ENCODE measurements at places on chromosomes 4 and X.

DNA sequence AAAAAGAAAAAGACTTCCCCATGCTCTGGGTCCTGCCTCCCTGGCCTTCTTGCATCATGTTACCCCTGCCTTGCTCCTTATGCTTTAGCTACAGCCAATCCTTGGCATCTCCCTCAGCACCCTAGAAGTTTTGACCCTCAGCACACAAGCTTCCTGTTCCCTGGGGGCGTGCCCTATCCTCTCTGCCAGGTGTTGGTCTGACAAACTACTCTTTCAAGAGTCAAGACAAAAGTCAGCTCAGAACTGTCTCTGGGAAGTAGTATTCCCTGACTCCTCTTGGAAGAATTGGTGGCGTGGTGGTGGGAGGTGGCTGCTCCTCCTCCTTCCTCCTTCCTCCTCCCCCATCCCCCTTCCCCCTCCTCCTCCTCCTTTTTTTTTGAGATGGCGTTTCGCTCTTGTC, 41.0 kb downstream of the PRPS1 start:
- no peak for DNase-seq

DNA sequence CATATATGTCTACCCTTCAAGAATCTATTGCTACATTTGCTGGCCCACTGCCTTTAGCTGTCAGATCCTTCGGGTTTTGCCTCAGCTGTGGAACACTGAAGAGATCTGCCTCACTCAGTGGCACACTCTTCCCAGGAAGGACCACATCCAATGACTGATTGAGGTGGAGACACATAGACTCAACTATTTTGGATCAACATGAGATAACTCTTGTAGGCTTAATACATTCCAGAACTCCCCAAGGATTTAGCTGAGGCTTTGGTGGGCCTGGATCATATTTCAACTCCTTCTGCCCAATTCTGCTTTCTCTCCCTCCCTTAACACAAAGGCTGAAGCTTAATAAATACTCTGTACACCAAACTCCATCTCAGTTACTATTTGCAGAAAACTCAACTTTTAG, 100.5 kb downstream of the CORIN start:
- DNase-seq, result no peak

- DNase-seq, result no peak
Observed at GRCh38 chr4:128528793-128529553, 241.4 kb upstream of the PGRMC2 start.

- DNase-seq, result no peak
Observed at GRCh38 chr4:142383800-142384470, 462.2 kb downstream of the INPP4B start.

GRCh38 chrX:154436374-154436982, 476 bp upstream of the GDI1 start:
- DNase-seq, result peak; percentile 90

GRCh38 chr4:30619679-30620078, 100.5 kb upstream of the PCDH7 start:
- DNase-seq, result no peak

DNA sequence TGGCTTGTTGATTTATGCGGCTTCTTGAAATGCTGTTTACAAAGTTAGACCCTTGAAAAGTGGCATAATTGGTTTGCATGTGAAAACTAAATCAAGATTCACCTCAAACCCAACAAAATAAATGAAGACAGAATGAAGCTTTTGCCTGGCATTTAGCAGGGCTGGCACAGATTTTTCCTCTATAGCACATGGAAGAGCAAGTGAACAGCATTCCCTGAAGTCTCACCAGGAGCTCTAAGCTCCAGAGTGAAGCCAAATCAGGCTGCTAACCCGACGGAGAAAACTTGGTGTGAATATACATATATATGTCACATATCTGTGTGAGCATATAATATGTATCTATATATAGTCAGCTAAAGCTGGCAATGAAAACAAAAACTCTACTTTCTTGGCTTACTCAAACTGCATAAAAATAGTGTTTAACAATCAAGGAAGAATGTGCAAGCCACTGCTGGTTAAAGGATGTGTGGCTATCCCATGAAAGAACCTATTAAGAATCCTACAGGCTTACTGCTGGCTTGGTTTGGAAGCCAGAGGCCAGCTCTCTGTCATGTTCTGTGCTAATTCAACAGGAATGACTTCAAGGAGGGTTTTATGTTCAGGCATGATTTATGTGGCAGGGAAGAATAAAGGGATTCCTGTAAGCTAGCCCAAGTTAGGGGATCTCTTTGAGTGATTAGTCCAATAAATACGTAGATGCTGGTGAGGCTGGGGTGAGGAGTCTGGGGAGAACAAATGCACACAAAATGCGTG, 69.9 kb downstream of the MFAP3L start:
- no peak for DNase-seq

DNA sequence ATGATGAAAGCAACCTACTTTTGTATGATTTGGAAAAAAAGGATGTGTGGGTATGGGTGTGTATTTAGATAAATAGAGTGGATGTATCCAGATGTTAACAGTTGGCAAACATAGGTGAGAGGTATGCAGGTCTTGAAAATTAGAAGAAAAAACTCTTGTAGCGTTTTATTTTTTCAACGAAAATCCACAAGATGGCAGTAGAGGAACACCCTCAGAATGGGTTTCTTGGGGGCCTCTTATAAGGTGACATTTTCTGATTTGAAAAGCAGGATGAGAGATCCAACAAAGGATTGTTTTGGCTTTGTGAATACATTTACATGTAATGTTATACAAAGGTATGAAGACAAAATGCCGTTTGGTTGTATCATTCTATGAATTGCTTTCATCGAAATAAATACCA, 68.3 kb downstream of the FMR1NB start:
- DNase-seq, result peak; percentile 18

GRCh38 chr4:154254999-154255398, 236.6 kb downstream of the DCHS2 start:
- DNase-seq, result no peak

DNA sequence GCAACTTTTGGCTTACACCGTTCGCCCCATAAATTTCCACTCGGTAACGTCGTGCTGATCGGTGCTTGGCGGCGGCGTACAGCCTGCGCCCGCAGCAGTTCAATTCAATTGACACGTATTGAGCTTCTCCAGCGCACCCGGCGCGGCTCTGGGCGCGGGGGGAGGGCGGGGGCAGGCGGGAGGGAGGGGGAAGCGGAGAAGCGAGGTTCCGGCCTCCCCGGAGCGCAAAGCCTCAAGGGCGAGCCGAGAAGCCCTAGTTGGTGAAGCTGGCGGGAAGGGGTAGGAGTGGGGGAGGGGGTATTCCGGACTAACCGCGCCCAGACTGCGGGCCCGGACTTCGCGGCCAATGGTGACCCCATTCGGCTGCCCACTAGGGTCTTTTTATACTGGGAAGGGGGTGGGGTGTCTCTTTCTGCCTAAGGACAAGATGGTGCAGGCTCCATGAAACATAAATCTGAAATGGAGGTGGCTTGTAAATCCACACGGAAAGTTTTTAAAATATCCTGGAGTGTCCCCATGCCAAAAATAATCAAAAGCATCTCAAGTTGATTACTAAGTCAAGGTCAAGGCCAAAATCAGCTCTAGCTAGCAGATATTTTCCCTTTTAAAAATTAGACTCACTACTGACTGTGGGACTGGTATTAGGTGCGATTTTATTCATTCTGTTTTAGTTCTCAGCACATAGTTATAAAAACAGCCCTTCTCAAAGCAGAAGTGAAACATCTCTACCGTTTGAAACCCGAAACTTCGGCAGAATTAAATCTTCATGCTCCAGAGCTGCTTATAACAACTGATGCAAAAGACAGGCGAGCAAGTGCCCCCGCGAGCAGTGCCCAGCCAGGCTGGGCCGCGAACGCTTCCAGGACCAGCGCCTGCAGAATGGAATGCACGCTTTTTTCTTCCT, 1.5 kb upstream of the BCOR start:
- peak; percentile 56 for DNase-seq

GRCh38 chrX:119375561-119375960, 23.6 kb upstream of the SLC25A43 start:
- no peak for DNase-seq

DNA sequence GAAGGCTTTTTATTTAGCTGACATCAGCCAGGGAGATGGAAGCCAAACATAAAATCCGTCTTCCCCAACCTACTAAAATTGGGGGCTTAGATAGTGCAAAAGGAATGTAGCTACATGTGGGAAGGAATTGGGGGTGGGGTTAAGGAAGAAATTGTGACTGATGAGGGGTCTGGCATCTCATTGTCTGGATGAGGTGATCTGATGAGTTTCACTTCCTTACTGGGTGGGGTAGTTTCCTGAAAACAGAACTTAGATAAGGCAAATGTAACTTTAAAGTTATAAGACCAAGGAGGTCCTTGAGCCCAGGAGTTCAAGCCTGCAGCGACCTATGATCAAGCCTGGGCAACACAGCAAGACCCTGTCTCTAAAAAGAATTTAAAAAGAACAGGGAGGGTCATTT, 105.5 kb upstream of the NEIL3 start:
- DNase-seq, result no peak

- no peak for DNase-seq
Observed at GRCh38 chr4:73376976-73377375, 27.1 kb upstream of the ALB start.

GRCh38 chrX:38278682-38279081, 48.6 kb downstream of the RPGR start:
- no peak for DNase-seq

GRCh38 chr4:77052352-77052751, 23.4 kb downstream of the CCNI start:
- peak; percentile 56 for DNase-seq

GRCh38 chr4:164892018-164892417, 15.0 kb downstream of the APELA start:
- no peak for DNase-seq
